D721Med (cell line): ENCODE measurements at places on chromosomes 2 and 18.

DNA sequence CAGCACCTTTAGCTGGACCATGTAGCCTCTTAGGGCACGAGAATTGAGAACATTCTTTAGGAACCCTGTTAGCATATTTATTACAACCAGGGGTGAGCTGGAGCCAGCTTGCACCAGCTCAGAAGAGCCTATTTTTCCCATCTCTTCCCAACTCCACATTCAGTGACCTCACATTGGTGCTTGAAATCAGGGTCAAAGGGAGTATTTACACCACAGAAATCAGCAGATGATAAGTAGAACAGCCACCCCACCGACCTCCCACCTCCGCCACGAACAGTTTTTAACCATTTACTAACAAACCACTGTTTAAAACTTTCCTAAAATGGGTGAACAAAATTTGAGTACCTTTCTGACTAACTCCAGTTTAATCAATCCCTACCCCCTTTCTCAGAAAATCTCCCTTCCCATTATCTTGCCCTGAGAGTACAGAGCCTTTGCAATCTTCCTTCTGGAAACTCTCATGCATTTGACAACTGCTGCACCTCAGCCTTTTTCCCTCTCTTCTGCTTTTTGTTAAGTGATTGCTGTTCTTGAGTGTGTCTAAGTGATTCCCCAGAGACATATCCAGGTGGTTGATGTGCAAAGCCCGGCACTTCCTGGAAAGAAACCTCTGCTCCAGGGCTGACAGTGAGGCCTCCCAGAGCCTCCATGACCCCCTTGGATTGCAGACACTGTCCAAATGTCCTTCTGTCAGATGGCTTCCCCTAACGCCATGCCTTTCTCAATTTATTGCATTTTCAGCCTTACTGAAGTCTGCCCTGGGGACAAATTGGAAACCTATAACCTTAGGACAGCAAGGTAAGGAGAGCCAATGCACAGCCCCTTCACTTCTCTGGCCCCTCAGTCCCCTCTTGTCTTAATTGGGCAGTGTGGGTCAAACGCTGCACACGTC lies 389.5 kb upstream of the TNP1 start:
- no peak for DNase-seq

DNA sequence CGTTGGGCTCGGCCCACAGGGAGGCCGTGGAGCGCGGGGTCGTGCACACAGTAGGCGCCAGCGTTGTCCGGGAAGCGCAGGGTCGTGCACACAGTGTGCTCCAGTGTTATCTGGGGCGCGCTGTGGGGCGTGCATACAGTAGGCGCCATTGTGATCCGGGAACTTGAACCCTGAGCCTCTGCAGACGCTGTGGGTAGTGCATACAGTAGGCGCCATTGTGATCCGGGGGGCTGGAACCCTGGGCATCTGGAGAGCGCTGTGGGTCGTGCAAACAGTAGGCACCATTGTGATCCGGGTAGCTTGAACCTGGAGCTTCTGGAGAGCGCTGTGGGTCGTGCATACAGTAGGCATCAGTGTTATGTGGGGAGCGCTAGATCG lies 793 bp downstream of the ZNF236 start:
- DNase-seq: no peak

GRCh38 chr2:232779934-232780333 lies 3.6 kb upstream of the KCNJ13 start:
- DNase-seq: no peak

DNA sequence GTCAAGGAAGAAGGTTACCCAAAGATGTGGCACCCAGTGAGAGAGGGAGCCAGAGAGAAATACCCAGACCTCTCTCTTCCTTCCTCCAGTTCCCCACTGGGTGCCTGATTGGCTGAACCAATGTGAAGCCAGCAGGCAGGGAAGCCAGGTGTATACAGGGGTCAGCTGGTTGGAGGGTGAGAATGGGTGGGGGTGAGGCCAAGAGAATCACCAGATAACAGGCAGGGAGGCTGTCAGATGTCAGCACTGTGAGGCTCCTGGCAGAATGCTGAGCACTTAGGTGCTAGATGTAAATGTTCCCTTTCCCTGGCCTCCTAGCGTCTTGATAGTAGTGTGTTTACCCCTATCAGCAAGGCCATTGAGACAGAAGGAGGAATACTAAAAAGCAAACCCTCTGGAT lies 104.0 kb upstream of the MGAT5 start:
- DNase-seq: no peak

DNA sequence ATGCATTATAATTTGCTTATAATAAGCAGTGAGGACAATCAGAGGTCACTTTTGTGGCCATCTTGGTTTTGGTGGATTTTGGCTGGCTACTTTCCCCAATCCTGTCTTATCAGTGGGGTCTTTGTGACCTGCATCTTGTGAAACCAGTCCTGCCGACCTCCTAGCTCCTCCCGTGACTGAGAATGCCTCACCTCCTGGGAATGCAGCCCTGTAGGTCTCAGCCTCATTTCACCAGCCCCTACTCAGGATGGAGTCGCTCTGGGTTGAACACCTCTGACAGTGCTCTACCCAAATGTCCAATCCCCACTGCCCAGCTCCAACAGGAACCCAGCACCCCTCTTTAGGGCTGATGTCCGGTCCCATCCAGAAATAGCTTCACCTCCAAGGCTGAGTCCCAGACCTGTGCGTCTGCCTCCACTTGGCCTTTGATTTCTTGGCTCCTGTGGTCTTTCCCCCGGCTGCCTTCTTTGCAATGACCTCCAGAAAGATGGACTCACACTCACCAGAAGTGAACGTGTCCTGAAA lies 31.3 kb upstream of the PXDN start:
- DNase-seq: no peak

- no peak for DNase-seq
Measured at GRCh38 chr2:129331638-129332037, 647.8 kb upstream of the RAB6C start.

DNA sequence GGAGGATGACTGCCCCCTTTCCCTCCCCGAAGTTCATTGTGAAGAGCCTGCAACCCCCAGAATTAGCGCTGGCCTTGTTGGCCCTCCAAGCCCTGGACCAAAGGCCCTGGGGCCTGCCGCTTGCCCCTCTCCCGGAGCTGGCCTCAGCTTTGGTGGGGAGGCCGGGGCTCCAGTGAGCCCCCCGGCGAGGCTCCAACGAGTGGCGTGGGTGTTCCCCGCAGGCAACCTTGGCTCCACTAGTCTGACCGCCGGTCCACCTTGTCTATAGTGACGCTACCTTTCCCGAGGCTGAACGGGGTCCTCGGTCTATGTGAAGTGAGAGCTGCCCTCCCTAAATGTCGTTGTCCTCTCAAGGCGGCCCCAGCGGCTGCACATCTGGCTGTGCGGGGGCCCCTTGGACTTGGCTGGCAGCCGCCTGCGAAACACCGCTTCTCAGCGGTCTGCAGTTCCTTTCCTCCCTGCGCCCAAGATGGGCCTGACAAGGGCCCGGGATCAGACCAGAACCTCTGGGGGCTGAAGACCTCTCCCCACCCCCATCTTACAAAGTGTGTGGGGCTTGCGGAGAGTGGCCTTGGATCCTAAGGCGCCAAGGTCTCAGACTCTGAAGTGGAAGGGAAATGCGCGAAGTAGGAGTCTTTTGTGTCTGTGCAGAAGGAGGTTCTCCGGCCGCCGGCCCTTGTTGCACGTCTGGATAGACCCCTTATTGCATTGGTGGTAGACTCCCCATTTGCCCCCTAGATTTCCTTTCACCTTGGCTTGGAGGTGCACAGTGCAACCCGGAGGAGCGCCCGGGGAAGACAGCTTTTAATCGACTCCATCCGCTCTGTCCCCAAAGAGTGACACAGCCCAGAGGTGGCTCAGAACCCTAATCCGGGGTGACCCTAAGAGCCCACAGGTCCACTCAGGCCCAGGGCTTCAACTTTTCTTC lies 3.9 kb upstream of the HOXD10 start:
- no peak for DNase-seq

GRCh38 chr2:98585386-98585785 lies 22.9 kb downstream of the COA5 start:
- DNase-seq: no peak

DNA sequence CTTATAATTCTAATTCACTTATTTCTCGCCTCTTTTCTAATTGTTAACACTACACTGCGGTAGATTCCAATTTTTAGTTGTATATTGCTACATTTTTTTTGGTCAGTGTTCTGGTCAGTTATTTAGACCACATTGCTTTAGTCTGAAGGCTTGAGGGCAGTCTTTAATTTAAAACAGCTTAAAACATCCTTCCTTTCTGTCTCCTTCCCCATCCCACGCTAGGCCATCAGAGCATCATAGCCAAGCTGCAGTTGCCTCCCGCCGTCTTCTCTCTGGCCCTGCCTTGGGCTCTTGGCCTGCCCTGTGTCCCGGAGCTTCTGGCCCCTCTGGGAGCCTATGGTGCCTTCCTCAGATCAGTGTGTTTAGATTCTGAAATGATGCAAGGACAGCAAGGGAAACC lies 52.6 kb upstream of the GLI2 start:
- DNase-seq: no peak

GRCh38 chr18:47381975-47382570 lies 130.6 kb upstream of the SKOR2 start:
- no peak for DNase-seq

DNA sequence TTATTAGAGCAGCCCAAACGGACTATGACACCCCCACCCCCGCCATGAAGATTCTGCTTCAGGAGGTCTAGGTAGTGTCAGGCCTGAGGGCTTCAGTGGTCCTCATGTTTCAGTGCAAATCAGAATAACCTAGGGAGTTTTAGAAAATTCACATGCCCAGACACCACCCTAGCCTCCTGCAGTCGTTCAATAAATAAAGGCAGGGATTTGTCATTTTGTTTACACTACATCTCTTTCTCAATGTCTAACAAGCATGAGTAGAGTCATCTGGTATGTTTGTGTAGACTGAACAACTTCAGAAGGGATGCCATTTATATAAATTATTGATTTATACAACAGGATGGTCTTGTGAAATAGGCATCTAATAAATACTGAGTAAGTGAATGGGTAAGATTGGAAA lies 112.1 kb upstream of the SERPINE2 start:
- DNase-seq: no peak

DNA sequence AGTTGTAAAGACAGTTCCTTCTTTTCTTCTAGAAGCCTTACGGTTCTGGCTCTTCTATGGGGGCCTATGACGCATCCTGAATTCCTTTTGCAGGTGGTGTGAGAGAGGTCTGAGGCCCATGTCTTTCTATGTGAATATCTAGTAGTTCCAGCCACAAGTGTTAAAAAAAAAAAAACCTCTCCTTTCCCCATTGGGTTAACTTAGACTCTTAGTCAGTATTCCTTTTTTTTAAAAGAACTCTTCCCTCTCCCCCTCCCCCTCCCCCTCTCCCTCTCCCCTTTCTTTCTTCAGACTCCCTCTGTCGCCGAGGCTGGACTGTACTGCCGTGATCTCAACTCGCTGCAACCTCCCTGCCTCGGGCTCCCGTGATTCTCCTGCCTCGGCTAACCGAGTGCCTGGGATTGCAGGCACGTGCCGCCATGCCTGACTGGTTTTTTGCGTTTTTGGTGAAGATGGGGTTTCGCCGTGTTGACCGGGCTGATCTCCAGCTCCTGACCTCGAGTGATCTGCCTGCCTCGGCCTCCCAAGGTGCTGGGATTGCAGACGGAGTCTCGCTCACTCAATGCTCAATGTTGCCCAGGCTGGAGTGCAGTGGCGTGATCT lies 11.4 kb upstream of the CIDEA start:
- DNase-seq: no peak

DNA sequence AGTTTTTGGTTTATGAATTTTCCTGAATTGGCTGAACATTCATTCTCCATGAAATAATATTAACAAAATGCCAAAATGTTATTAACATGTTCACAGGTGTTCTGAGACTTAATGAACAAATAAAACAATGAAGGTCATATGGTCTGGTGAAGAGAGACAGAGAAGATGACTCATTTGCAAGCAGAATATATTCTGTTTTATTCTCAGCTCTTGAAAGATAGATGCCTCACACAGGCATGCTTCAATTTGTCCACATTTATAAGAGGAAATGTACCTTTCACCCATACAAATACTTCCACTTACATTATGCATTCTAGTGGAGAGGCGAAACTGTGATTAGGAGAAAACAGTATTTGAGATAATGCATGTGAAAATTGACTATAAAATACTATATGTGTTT lies 75.4 kb upstream of the PGAP1 start:
- no peak for DNase-seq

DNA sequence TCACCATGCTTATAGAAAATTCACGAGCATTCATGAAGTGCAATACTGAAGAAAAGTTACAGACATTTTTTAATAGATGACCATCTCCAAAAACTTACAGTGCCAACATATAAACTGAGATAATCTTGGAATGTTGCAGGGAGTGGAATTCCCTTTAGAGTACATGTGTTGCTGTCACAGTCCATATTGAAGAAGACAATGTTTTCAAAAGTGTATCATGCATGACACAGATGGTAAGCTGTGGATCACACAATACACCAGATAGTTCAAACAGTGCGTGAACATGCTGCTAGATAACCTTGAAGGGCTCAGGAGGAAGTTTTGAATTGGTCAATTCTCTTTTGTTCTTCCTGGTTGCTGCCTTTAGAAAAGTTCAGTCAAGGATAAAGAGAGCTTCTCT lies 1644.3 kb upstream of the NXPH2 start:
- no peak for DNase-seq

DNA sequence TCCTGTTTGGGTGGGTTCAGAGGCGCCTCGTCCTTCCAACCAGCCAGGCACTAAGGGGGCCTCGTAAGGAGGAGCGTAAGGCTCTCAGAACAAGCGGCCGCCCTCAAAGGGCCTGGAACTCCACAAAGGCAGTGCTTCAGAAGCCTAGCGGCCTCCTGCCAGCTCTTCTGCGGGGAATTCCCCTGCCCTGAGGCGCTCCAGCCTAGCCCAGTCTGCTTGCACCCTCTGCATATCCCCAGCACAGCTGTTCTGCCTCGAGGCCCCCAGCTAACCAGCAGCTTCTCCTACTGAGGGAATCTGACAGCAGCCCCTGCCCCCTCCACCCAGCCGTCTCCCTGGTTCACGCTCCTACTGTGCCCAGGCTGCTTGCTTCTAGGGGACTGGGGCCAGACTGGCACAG lies 265.9 kb downstream of the TFCP2L1 start:
- no peak for DNase-seq

GRCh38 chr2:1755436-1756191 lies 11.3 kb upstream of the PXDN start:
- no peak for DNase-seq

DNA sequence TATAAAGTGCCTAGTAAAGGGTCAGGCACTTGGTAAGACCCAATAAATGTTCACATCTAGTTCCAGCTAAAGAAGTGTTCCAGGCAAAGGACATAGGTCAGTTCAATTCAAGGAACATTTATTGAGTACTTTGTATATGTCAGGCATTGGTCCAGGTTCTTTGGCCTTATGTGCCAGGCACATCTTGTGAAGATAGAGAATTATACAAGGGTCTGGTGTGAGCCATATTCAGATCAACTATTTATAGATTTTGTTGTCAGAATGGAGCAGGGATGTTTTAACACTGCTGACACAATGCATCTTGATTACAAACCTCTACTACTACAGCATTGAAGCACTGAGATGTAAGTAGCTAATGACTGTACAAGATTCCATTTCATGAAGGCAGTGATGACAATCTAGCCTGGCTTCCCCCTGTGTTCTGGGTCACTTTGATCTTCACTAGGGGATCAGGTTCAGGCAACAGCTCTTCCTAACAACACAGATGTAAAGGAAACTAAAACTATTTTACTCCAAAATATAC lies 18.1 kb upstream of the MSTN start:
- no peak for DNase-seq
